Heart right ventricle (tissue), 16 donors: ENCODE measurements at places on chromosomes 13 and 19. TPM values are rescaled to one million over a fixed set of nuclear protein-coding genes. Genes with fewer than 3 reads are reported as not detected.

- no peaks in the 10 kb centered on the region for H3K36me3 ChIP-seq
- H3K27ac ChIP-seq = no peak overlapping the region
- H3K4me1 ChIP-seq = peaks cover 9% of the 10 kb centered on the region
Observed at GRCh38 chr13:43784496-43784895, 2.3 kb downstream of the ENOX1 start.

DNA sequence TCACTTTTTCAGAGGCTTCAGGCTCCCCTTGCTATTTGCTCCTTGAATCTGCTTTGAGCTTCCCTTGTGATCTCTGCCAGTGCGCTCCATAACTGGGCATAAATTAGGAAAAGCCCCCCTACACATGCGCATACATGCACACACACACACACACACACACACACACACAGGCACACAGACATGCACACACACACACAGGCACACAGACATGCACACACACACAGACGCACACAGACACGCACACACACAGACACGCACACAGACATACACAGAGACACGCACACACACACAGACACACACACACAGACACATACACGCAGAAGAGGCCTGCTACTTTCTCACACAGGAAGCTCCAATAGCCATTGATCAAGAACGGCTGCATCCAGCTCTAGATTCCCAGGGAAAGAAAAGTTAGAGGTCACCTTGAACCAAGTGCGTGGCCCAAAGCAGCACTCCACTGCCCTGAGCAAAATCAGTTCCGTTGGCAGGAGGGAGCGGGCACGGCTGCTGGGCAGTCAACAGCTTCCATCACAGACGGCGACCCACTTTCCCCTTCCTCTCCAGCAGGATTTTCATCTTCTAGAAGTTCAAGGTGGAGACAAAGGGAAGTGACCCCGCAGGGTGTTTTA is 145.6 kb downstream of the DPF1 start:
- H3K27ac ChIP-seq = no peak overlapping the region
- no peaks in the 10 kb centered on the region for H3K36me3 ChIP-seq
- DNase-seq = no peak
- no peak overlapping the region for H3K4me3 ChIP-seq
- peaks cover 12% of the 10 kb centered on the region for H3K4me1 ChIP-seq

- no peaks in the 10 kb centered on the region for H3K36me3 ChIP-seq
- no peak overlapping the region for H3K27ac ChIP-seq
- H3K27me3 ChIP-seq = no peaks in the 10 kb centered on the region
- DNase-seq = no peak
- H3K4me1 ChIP-seq = peaks cover 67% of the 10 kb centered on the region
Observed at GRCh38 chr13:27168086-27168485, 3.5 kb downstream of the USP12 start.

DNA sequence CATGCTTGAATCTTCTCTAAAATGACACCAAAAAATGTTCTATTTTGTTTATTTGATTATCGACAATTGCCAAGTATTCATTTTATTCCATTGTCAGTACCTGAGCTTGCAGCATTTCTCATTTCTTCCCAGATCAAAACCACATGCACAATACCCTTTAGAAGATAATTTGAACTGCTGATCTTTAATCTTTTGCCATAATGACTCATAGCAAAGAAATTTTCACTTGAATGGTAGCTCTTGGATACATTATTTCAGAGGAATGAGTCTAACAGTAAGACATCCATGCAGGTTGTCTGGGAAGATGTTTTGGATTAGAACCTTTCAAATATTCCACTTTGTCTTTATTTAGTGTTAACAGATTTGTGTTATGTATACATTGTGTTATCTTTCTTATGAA is 42.0 kb upstream of the RXFP2 start:
- DNase-seq = no peak
- H3K36me3 ChIP-seq = no peaks in the 10 kb centered on the region
- H3K27me3 ChIP-seq = no peaks in the 10 kb centered on the region
- no peaks in the 10 kb centered on the region for H3K4me1 ChIP-seq

GRCh38 chr13:103931331-103931845 is 865.2 kb upstream of the SLC10A2 start:
- no peak overlapping the region for H3K27ac ChIP-seq
- DNase-seq = no peak
- no peaks in the 10 kb centered on the region for H3K36me3 ChIP-seq
- H3K4me1 ChIP-seq = no peaks in the 10 kb centered on the region
- H3K27me3 ChIP-seq = no peaks in the 10 kb centered on the region

DNA sequence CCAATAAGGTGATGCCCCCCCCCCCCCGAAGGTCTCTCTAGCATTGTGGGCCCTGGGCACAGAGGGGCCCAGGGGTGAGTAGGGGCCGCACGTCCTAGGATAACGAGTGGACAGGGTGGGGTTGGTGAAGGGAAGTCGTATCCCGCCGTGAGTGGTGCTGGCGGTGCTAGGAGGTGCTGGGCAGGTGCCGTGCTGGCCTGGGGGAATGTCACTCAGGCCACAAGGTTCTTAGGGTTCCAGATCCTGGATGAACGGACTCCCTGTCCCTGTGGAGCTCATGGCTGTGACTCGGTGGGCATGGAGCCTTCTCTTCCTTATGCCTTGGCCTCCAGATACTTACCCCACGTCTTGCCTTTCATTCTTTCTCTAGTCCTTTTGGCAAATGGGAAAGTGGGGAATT is 157.4 kb upstream of the SOX1 start:
- peaks cover 13% of the 10 kb centered on the region for H3K27me3 ChIP-seq
- no peak overlapping the region for H3K27ac ChIP-seq
- no peak overlapping the region for H3K4me3 ChIP-seq
- DNase-seq = no peak
- H3K4me1 ChIP-seq = no peaks in the 10 kb centered on the region

GRCh38 chr13:26710166-26710565 is 50.4 kb downstream of the GPR12 start:
- H3K4me1 ChIP-seq = no peaks in the 10 kb centered on the region
- H3K36me3 ChIP-seq = no peaks in the 10 kb centered on the region
- H3K27ac ChIP-seq = no peak overlapping the region
- DNase-seq = no peak

DNA sequence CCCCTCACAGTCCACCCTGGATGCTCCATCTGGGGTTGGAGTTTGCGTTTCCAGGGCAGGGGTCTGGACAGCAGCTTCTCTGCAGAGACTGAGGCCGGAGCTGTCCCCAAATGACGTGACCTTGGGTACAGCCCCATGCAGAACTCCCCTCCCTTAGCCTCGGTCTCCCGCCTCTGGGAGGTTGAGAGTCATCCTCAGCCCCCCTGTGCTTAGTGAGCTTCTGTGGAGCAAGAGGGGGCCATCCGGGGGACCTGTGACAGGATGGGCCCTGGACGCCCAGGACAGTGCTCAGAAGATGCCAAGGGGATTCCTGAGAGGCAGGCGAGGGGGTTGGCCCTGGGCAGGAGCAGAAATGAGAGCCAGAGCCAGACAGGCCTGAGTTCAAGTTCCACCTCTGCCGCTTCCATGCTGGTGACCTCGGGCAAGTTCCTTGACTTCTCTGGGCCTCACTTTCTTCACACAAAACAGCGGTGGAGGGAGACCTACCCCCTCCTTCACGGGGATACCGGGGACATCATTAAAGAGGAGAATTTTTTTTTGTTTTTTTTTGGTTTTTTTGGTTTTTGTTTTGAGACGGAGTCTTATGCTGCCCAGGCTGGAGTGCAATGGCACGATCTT is 20.3 kb downstream of the SMIM24 start:
- H3K36me3 ChIP-seq = peaks cover 25% of the 10 kb centered on the region
- H3K4me3 ChIP-seq = no peak overlapping the region
- no peak for DNase-seq
- peaks cover 30% of the 10 kb centered on the region for H3K4me1 ChIP-seq
- H3K27ac ChIP-seq = peak overlapping the region; percentile 78
- no peaks in the 10 kb centered on the region for H3K27me3 ChIP-seq

- H3K27ac ChIP-seq = no peak overlapping the region
- no peak for DNase-seq
- no peaks in the 10 kb centered on the region for H3K4me1 ChIP-seq
- no peak overlapping the region for H3K4me3 ChIP-seq
- H3K27me3 ChIP-seq = no peaks in the 10 kb centered on the region
Observed at GRCh38 chr13:85528491-85529217, 270.6 kb downstream of the SLITRK6 start.

Gene POP4
- polyA plus RNA-seq = 49.4 TPM

Gene IGLON5
- 0.14 TPM for polyA plus RNA-seq

Gene CERS1
- polyA plus RNA-seq = 0.49 TPM
